ENCODE measurements at places on chromosomes 5 and 9.
A peak's percentile ranks its signal among the peaks of the same experiment; 100 is the strongest.

GRCh38 chr5:75091597-75091996, 39.2 kb upstream of the GCNT4 start:
- no peak for DNase-seq

DNA sequence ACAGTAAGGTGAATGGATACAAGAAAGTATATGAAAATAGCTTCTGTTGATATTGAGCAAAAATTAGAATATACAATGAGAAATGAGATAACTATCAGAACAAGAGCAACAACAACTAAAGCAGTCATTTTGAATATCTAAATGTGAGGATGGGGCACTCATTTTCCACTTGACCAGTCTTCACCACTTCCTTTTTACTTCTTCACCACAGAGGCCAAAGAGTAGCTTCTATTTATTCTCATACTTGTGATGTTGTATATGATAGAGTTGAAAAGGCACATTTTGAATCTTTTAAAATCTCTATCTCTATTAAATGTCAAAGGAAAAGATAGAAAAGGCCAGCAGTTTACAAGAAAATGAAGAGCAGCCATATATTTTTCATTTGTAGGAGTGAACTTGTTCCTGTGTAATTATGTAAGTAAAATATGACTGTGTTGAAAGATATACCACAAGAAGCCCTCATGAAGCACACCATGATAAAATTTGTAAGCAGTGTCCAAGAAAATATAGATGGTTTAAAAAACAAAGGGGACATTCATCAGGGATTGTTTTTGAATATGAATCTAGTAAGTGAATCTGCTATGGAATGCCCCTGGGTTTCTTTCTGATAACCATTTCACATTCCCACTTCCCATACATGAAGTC, 39.2 kb downstream of the ADAMTS19 start:
- no peak for DNase-seq

GRCh38 chr9:35736201-35736633, 3.8 kb downstream of the CREB3 start:
- peak; percentile 74 for DNase-seq

- no peak for DNase-seq
These were observed 35.4 kb upstream of the RICTOR start for GRCh38 chr5:39109606-39110005.

- no peak for DNase-seq
These were observed 136.6 kb upstream of the OTULINL start for GRCh38 chr5:14445013-14445412.

- no peak for DNase-seq
These were observed 33.7 kb downstream of the GLDC start for GRCh38 chr9:6611865-6612264.
